ENCODE measurements at places on chromosomes 13 and 19.

GRCh38 chr13:90205911-90206310 lies 1141.6 kb upstream of the MIR17HG start:
- no peak overlapping the region for H3K27ac ChIP-seq
- no peak overlapping the region for H3K4me3 ChIP-seq
- H3K4me1 ChIP-seq = no peaks in the 10 kb centered on the region
- no peaks in the 10 kb centered on the region for H3K36me3 ChIP-seq
- no peaks in the 10 kb centered on the region for H3K27me3 ChIP-seq

DNA sequence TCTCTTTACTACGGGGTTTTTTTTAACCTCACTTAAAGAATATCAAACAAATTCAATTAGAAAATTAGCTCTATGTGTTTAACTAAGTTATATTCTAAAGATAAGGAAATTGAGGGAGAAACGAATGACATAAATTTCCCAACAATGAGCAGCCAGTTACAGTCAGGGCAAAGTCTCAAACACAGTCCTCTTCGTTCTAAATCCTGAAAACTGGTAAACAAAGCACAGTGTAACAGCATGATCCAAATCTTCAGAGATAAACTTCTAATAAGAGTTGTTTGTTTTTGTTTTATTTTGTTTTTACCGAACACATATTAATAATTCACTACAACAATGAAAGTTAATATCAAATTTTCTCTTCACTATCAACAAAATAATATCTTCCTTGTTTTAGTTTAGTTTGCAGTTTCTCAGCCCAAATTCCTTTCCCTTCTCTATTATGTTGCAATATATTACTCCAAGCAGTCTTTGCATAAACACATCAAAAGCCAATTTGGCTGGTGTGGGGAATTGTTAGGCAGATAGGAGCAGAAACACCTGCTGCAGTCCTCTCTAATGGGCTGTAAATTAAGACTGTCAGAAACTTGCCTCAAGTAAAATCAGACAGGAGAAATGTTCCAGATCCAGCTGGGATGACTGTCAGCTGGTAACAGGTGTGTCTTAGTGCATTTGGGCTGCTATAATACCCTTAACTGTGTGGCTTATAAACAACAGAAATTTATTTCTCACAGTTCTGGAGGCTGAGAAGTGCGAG lies 106.5 kb upstream of the SGCG start:
- no peaks in the 10 kb centered on the region for H3K4me1 ChIP-seq
- peaks cover 6% of the 10 kb centered on the region for H3K27me3 ChIP-seq
- no peaks in the 10 kb centered on the region for H3K36me3 ChIP-seq

GRCh38 chr19:30169196-30169900 lies 202.8 kb upstream of the ZNF536 start:
- H3K27ac ChIP-seq = no peak overlapping the region
- H3K27me3 ChIP-seq = no peaks in the 10 kb centered on the region
- DNase-seq = no peak
- no peaks in the 10 kb centered on the region for H3K36me3 ChIP-seq
- H3K4me1 ChIP-seq = no peaks in the 10 kb centered on the region

DNA sequence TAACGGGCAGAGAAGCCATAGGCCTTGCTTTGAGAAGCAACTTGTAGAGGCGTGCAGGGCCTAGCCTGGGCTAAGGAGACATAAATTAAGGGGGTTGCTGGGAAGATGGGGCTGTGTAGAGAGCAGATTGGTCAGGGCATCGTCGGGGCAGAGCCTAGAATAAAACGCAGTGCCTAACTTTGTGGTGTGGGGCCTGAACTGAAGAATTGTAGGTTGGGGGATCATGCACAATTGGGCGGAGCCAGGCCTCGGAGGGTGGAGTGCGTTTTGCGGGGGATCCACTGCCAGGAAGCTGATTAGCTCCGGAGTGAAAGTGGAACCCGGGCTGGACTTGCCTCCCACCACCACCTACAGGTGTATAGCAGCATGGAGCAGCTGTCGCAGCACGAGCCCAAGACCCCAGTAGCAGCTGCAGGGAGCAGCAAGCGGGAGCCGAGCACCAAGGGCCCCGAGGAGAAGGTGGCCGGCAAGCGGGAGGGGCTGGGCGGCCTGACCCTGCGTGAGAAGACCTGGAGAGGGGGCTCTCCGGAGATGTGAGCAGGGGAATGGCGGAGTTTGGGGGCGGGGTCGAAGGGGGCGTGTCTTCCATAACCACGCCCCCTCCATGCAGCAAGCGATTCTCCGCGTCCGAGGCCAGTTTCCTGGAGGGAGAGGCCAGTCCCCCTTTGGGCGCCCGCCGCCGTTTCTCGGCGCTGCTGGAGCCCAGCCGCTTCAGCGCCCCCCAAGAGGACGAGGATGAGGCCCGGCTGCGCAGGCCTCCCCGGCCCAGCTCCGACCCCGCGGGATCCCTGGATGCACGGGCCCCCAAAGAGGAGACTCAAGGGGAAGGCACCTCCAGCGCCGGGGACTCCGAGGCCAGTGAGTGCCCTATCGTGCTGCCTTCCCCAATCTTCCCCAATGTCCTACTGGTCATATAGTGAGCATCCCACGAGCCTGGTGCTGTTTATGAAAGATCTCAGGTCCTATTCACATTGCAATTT lies 13.8 kb downstream of the DNASE2 start:
- H3K27ac ChIP-seq = no peak overlapping the region
- H3K27me3 ChIP-seq = peaks cover 2% of the 10 kb centered on the region
- H3K4me1 ChIP-seq = peaks cover 6% of the 10 kb centered on the region
- peak overlapping the region; percentile 54 for H3K4me3 ChIP-seq
- peak; percentile 71 for DNase-seq

DNA sequence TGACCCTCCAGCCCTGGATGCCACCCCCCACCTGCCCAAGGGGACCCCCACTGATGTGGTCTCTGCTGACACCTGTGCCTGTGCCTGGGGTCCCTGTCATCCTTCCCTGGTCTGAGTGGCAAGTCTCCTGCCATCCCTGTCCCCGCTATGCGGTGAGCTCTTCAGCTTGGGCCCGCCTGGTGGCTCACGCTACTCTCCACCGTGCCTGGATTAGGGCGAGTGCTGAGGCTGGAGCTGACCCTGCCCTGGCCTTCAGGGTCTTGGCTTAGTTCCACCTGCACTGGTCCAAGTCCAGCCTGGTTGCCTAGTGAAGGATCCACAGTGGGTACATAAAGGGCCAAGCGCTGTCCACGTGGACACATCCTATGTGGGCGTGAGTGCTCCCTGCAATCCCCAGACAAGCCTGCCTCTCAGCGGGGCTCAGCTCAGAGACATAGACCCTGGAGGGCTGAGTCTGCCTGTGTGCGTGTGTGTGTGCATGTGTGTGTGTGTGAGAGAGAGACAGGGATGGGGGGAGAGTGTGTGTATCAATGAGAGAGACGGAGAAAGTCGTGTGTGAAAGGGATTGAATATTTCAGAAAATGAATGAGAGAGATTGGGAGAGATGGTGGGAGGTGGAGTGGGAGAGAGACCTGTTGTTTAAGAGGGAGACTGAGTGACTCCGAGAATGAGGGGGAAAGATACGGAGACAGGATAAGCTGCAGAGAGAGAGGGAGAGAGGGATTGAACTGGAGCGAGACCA lies 22.1 kb downstream of the WTIP start:
- H3K27me3 ChIP-seq = peaks cover 20% of the 10 kb centered on the region
- H3K4me3 ChIP-seq = no peak overlapping the region
- DNase-seq = no peak
- no peaks in the 10 kb centered on the region for H3K36me3 ChIP-seq
- no peak overlapping the region for H3K27ac ChIP-seq

- peaks cover 66% of the 10 kb centered on the region for H3K4me1 ChIP-seq
- H3K4me3 ChIP-seq = peak overlapping the region; percentile 89
- no peak for DNase-seq
- H3K36me3 ChIP-seq = peaks cover 14% of the 10 kb centered on the region
- H3K27ac ChIP-seq = peak overlapping the region; percentile 97
These were observed 10.9 kb downstream of the LTBP4 start for GRCh38 chr19:40611900-40612698.

DNA sequence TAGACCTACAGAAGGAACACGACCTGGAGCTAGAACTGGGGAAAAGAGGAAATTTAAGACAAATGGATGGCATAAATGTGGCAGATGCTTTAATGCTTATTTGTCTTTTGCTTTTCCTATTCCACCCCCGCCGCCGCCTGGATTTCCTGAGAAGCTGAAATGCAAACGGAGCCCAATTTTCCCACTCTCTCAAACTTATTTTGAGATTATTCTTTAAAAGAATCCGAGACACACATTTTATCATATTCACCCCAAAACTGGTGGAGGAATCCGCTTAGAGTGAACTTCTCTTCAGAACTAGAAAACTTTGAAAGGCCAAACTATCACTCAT lies 5.8 kb downstream of the POU4F1 start:
- peaks cover 3% of the 10 kb centered on the region for H3K36me3 ChIP-seq
- no peak for DNase-seq
- H3K27ac ChIP-seq = no peak overlapping the region
- peaks cover 18% of the 10 kb centered on the region for H3K4me1 ChIP-seq
- H3K4me3 ChIP-seq = no peak overlapping the region

DNA sequence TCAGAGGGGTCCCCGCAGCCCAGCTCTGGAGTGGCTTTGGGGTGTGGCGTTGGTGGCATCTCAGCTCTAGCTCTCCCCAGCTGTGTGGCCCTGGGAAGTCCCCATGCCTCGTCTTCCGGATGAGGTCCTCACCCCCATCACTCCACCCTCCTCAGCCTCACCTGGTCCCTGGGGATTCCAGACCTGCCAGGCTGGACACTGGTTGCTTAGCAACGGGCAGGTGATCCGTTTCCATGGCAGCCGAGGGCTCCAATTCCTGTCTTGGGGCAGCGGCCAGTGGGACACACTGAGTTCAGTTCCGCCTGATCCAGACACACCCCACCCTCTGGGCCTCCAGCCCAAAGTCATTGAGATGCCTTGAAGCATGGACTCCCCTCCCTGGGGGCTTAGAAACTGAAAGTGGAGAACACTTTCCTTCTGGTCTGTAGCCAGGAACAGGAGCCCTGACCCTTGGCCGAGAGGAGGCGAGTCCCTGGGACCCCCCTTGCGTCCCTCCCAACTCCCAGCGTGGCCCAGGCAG lies 7.7 kb upstream of the MISP start:
- no peaks in the 10 kb centered on the region for H3K4me1 ChIP-seq
- no peaks in the 10 kb centered on the region for H3K36me3 ChIP-seq
- peaks cover 3% of the 10 kb centered on the region for H3K27me3 ChIP-seq
- H3K27ac ChIP-seq = no peak overlapping the region
- H3K4me3 ChIP-seq = no peak overlapping the region

GRCh38 chr19:33595783-33596182 lies 26.0 kb upstream of the CHST8 start:
- H3K36me3 ChIP-seq = no peaks in the 10 kb centered on the region
- H3K27ac ChIP-seq = no peak overlapping the region
- no peak for DNase-seq
- no peaks in the 10 kb centered on the region for H3K4me1 ChIP-seq
- no peak overlapping the region for H3K4me3 ChIP-seq

GRCh38 chr13:53001444-53002225 lies 27.0 kb upstream of the OLFM4 start:
- no peak overlapping the region for H3K4me3 ChIP-seq
- H3K27me3 ChIP-seq = peaks cover 8% of the 10 kb centered on the region
- no peaks in the 10 kb centered on the region for H3K4me1 ChIP-seq
- no peak for DNase-seq
- no peak overlapping the region for H3K27ac ChIP-seq

DNA sequence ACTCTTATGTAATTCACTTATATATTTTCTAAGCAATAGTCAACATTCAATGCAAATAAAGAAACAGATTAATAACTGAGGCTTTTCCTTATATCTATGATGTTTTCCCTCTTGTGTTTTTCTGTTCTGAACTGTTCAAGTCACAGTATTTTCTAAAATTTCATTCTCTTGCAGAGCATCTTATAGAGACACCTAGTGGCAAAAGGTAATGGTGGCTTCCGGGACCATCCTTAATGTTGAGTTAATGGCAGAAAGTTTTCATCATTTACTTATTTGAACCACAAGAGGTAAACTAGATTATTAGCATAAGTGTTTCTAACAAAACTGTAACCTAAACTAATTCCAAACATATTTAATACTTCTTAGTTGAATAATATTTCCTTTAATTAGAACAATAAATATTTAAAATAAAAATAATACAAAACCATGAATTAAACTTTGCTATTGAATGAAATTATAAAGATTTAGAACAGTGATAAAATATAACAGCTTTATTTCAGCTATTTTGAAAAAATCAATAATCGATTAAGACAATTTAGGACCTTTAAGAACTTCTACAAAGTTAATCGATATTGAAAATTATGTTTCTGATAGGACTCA lies 1.7 kb upstream of the SLITRK5 start:
- H3K36me3 ChIP-seq = peaks cover 1% of the 10 kb centered on the region
- H3K27ac ChIP-seq = no peak overlapping the region
- H3K27me3 ChIP-seq = peaks cover 32% of the 10 kb centered on the region
- no peak overlapping the region for H3K4me3 ChIP-seq

GRCh38 chr19:9943744-9944143 lies 7.4 kb upstream of the OLFM2 start:
- no peak for DNase-seq
- no peaks in the 10 kb centered on the region for H3K36me3 ChIP-seq
- no peak overlapping the region for H3K27ac ChIP-seq
- H3K4me3 ChIP-seq = no peak overlapping the region
- H3K27me3 ChIP-seq = peaks cover 29% of the 10 kb centered on the region
- peaks cover 3% of the 10 kb centered on the region for H3K4me1 ChIP-seq

- H3K36me3 ChIP-seq = no peaks in the 10 kb centered on the region
- peaks cover 21% of the 10 kb centered on the region for H3K27me3 ChIP-seq
- no peaks in the 10 kb centered on the region for H3K4me1 ChIP-seq
- H3K27ac ChIP-seq = no peak overlapping the region
- DNase-seq = no peak
These were observed 101.0 kb downstream of the SLC7A1 start for GRCh38 chr13:29494520-29494919.

Measured in activated naive CD4-positive, alpha-beta T cell treated with anti-CD3 and anti-CD28 coated beads for 36 hours (primary cell).